ENCODE measurements at places on chromosomes 13 and 19.

DNA sequence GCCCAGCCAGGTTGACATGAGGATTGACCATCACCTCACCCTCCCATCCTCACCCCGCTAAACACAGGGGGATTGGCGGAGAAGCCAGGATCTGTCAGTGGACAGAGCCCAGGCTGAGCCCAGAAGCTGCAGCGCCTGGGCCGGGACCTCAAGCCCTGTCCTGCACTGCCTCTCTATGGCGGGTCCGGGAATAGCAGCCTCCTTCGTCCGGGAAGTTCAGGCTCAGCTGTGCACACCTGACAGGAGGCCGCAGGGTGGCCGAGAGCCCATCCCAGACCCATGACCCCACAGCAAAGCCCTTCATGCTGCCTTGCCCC, 67.8 kb downstream of the SPACA7 start:
- peak; percentile 72 for DNase-seq

DNA sequence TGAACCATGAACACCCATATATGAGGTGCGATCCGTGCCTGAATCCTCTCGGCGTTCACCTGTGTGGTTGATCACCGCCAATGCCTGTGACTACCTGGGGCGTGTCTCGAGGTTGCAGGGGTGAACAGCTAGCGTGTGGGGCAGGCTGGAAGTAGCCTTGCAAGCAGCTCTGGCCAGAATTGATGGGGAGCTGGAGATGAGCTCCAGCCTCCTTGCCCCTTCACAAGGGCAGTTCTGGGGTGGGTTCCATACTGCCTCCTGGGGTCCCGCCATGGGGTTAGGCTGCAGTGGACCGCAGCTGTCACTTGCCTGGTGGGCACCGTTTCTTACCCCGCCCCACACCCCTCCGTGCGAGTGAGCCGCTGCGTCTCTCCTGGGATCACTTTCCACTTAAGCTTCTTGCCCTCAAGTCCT, 154.5 kb upstream of the SOX1 start:
- no peak for DNase-seq

DNA sequence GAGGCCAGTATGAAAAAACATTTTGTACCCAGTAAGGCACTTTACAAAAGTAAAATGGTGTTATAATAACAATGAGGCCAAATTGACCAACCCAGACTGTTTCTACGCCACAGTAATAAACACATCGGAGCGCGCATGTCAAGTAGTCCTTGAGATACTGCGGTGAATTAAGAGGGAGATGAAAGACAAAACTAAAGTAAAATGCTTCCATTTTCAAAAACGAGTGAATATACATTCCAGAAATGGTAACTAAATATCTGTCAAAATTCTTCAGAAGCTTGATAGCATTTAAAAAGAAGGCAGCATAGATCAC, 19.0 kb downstream of the N4BP2L1 start:
- no peak for DNase-seq

GRCh38 chr13:95226476-95226875, 74.8 kb downstream of the ABCC4 start:
- DNase-seq, result no peak

DNA sequence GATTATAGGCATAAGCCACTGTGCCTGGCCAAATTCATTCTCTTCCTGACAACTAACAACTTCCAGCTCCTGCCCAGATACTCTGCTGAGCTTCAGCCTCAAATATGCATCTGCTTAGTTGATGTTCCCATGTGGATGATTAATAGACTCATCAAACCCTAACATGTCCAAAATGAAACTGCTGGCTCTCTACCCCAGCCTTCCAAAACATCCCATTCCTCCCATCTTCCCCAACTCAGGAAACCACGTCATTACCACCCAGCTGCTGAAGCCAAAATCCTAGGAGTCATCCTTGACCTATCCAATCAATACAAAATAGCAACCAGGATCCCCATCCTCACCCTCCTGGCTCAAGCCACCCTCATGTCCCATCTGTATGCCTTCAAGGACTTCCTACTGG, 20.9 kb downstream of the POU2F2 start:
- DNase-seq, result no peak

DNA sequence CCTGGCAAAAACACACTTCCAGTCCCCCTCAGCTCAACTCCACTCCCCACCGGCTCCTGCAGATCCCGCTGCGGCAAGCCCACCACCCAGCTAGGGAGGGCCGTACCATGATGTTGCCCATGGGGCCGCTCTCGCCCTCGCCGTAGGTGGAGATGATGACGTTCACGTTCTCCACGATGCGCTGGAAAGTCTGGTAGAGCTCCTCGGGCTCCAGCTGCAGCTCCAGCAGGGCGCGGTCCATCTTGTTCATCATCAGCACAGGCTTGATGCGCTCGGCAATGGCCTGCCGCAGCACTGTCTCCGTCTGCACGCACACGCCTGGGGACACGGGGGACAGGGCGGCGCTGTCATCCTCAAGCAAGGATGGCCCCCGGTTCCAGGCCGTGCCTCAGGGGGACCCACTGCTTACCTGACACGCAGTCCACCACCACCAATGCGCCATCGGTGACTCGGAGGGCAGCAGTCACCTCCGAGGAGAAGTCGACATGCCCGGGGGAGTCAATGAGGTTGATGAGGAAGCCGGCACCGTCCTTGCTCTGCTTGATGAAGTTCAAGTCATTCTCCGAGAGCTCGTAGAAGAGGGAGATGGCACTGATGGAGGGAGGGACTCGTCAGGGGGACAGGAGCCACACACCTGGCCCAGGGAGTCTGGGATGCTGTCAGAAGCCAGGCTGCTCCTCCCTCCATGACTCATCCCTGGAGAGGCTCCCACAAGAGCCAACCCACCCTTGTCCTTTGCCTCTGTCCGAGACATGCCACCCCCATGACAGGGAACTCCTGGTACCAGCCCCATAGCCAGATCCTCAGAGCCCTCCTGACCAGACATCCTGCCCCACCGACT, 2.3 kb downstream of the EEF2 start:
- no peak for DNase-seq

DNA sequence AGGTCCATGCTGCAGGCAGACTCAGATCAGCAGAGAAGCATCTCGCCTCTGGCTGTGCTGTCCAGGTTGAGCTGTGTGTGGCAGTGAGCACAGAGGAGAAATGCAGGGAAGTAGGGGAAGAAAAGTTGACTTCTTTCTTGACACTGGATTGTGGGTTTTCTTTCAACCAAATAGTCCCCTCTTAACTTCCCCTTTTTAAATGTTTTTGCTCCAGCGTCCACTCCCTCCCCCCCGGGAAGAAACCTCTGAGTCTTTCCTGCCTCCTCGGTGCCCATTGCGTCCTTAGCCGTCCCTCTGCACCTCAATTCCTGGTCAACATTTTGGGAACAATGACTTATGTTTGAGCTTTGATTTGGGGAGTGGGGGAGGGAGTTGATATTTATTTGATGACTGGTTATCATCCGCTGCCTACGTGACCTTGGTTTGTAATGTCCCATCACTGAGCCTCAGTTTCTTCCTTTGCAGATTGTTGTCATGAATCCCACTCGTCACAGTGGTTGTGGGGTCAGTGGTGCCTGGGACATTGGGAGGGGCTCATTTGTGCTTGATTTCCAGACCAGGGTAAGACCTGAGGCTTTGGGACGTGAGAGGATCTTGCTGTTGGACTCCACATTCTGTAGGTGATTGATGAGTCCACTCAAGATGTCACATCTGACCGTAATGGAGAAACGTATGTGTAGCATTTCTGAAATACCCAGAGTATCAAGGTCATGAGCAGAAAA, at the start of gene LILRB2:
Gene LILRB2 (minus strand): TSS at position 104 of the 722 bp plus-strand sequence. CDS start 614 bp downstream, outside the sequence.
- peak; percentile 75 for DNase-seq

- DNase-seq, result no peak
Measured at GRCh38 chr19:18603255-18603957, 3.2 kb downstream of the CRLF1 start.

DNA sequence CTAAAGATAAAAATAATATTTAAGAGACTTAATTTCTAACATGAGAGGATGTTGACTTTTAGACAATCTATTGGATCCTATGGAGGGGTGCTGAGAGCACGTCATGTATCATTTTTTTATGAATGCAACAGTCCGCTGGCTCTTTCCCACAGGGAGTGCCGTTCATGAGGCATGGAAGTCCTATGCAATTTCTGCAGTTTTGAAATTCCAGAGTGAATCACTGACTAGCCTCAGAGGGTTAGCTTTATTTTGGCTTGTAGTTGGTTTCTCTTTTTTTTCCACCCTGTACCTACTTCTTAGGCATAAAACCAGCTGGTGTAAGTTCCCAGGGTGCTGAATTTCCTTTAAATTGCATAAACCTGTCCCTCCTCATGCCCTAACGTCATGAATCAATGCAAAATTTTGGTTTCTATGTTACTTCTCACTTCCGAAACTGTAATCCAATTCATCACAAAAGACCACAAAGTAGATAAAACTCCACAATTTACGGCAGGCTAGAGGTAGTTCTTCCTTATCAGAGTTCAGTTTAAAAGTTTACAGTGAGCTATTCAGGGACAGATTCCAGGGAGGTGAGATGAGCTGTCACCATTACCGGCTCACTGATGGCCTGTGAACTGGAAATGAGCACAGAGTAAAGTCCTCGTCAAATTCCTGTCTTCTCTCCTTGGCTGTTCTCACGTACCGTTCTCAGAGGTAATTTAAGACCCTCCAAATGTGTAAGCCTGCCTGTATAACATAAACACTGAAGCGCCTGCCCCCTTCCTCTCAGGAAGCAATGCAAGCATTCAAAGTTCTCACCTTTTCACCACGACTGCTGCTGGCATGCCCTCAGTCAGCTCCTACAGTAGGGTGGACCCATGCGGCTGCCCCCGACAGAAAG, 216.6 kb upstream of the SLC10A2 start:
- no peak for DNase-seq

- no peak for DNase-seq
Measured at GRCh38 chr13:74836628-74837027, 645.3 kb downstream of the TBC1D4 start.

DNA sequence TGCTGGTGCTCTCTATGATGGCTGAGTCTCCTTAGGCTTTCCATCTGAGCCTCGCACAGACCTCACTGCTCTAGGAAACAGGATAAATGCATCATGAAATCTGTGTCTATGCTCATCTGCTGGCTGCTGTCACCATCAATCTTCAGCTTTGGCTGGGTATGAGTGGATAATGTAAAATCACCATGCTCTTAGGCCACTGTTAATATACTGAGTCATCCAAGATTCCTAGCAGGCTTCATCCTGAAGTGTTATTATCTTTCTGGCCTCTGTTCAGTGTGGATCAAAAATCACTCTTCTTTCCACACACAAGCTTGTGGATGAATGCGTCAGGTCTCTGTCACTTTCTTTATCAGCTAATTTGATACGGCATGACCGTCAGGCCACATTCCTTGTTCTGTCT, 317.4 kb downstream of the NALCN start:
- no peak for DNase-seq

GRCh38 chr19:39599116-39599515, 3.2 kb upstream of the LGALS13 start:
- peak; percentile 51 for DNase-seq

DNA sequence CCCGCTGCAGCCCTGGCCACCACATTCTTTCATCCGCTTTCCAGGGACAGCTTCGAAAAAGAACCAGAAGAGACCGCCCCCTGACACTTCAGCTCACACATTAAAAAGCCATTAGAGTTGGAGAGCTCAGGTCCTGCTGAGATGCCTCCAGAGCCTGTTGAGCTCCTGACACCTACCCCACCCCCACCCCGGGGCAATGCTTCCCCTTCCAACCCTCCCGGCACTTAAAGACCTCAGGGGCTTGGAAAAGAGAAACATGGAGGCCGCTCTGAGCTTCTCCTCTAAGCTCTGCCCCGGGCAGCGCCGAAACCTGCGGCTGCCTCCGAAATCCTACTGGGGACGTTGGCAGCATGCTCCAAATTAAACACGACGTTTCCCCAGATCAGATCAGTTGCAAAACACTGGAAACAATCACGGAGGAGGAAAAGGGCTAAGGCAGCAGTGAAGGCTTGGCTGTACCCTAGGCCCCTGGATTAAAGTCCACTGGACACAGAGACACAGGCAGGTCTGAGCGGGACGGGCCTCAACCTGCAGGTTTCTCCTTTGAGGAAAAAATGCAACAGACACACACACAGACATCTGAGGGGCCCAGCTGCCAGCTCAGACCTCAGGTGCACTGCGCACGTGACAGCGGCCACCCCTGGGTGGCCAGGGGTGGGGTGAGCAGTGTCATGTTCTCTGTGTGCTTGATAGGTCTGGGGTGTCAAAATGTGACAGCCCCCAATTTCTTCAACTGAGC, 9.6 kb downstream of the SH3GL1 start:
- peak; percentile 57 for DNase-seq

GRCh38 chr13:67137044-67137735, 92.9 kb downstream of the PCDH9 start:
- no peak for DNase-seq

DNA sequence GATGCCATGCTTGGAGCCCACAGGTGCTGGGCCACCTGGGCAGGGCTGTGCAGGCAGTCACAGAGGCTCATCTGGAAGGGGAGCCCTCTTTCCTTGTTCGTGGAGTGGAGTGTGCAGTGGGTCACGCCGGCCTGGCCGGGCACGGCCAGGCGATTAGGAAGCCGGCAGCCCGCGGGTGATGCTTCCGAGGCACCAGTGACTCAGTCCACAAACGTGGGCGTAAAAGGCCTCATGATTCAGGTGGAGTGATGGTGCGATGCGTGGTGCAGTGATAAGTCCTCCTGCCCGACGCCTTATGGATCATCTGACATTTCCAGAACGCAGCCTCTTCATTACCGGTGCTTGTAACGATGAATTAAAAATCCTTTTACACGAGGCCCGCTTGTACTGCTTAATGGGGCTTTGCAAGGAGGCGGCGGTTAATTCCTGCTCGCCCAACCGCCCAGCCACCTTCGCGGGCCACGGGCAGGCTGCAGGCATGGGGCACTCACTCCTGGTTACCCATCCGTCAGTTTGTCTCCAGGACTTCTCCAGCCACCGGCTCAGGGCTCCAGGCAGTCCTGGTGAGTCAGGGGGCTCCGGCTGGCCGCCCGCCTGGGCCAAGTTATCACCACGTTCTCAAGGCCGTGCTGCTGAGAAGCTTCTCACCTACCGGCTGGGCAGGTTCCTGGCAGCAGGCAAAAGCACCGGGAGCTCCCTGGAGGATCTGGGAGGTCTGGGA, 172.4 kb downstream of the KDM4B start:
- DNase-seq, result no peak

- peak; percentile 2 for DNase-seq
Measured at GRCh38 chr13:39565036-39565949, 37.7 kb downstream of the LHFPL6 start.

DNA sequence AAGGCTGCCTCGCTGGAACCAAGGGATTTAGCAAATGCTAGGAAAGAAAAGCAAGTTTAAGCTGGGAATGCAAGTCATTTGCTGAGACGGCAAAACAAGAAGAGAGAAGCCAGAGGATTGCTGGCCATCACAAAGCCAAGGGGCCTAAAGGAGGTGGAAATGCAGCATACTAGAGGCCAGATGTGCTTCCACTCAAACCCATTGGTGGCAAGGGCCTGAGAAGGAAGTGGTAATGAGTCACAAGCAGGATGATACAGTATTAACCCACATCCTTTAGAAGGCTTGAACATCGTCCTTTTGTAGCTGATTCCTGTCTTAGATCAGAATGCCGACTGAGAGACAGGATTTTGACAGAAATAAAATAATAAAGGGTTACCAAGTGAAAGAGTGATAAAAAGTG, 68.2 kb downstream of the ITGBL1 start:
- DNase-seq, result no peak

GRCh38 chr19:13835791-13836723, 40.8 kb downstream of the ZSWIM4 start:
- peak; percentile 86 for DNase-seq

- DNase-seq, result peak; percentile 3
Measured at GRCh38 chr19:16400911-16401591, 70.7 kb downstream of the EPS15L1 start.

GRCh38 chr19:18053576-18054219, 33.0 kb downstream of the IL12RB1 start:
- DNase-seq, result no peak

All from suppressor macrophage (primary cell).